ENCODE measurements at places on chromosomes 1 and 21.
A peak's percentile ranks its signal among the peaks of the same experiment; 100 is the strongest.

GRCh38 chr1:21914450-21914849 lies 22.7 kb downstream of the HSPG2 start:
- no peak for DNase-seq

GRCh38 chr21:42496120-42496838 lies at the start of gene RSPH1:
Gene RSPH1, minus strand, starts transcription at chr21:42496224. Its CDS starts 38 bp downstream, at chr21:42496186.
- peak; percentile 99 for DNase-seq

DNA sequence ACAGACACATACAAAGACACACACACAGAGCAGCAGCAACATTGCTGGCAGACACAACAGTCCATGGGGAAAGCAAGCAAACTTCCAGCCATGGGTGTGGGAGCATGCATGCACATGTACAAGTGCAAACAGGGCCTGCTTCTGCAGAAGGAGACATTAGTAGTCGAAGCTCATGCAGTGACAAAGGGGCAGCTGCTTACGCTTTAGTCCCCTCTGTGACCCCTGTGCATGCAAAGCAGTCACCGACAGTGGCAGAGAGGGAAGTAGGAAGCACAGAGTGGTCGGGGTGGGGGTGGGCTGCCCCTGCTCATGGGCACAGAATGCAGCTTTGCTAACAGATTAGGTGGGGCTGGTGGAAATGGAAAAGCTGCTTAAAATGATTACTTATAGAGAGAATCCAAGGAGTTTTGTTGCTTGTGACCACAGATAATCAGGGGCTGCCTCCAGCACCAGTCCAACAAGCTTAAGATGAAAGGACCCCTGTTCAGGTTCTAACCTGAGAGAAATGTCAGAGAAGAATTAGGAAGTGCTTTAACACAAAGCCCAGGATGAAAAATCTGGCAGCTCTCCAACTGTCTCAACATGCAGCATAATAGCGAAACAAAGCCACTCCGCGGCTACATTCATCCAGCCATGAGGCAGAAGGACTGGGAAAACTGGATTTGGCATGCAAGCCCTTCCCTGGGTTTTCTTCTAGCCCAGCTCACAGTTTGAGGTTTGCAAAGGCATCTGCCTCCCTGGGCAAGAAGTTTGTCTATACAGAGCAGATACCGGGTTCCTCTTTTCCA lies 378.9 kb downstream of the KCNH1 start:
- DNase-seq, result no peak

GRCh38 chr1:93878501-93878888 lies 511 bp downstream of the DNTTIP2 start:
- peak; percentile 16 for DNase-seq

DNA sequence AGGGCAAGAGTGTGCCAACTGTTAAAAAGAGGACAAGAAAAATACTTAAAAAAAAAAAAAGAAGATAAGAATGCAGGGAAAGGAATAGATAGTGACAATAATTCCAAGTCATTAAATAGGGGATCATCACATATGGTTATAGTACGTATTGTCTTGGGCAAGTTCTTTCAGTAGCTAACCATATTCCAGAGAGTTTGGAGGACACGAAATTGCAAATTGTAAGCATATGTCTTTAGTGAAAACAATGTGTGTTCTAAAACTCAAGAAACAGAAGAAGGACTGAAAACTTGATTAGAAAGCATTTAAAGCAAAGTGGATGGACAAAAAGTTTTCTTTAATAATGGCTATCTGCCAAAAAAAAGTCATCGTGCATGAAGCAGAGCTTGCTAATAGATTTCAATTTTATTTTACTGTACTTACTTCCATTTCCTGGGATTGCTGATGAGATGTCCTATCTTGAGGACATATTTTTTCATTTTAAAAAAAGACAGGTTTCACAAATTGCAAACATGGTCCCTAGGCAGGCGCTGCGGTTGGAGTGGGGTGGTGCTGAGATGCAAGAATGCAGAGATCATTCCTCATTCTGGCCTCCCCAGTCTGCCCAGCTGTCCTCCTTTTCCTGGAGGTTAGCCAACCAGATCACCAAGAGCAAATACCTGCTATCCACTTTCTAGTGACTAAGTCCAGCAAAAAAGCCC lies 11.9 kb downstream of the TSPAN2 start:
- no peak for DNase-seq

DNA sequence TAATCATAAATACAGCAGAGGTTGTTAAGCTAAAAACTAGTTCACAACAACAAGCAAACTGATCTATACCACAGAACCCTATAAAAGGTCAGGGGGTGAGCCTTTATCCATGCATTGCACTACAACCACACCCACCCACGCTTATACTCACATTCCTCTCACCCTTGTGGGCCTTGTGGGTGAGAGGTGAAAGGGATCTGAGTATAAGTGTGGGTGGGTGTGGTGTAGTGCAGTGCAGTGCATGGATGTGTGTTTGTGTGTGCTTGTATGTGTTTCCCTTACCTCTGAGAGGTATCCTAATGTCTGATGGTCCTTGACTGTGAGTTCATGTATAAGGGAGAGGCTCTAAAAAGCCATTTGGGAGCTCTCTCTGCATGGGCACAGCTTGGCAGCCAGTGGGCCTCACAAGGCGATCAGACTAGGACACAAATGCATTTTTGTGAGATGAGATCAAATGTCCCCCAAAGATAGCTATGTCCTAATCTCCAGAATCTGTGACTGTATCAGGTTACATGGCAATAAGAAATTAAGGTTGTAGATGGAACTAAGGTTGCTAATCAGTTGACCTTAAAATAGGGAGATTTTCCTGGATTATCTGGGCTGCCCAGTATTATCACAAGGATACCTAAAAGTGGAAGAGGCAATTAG lies 95.5 kb upstream of the DPT start:
- no peak for DNase-seq

DNA sequence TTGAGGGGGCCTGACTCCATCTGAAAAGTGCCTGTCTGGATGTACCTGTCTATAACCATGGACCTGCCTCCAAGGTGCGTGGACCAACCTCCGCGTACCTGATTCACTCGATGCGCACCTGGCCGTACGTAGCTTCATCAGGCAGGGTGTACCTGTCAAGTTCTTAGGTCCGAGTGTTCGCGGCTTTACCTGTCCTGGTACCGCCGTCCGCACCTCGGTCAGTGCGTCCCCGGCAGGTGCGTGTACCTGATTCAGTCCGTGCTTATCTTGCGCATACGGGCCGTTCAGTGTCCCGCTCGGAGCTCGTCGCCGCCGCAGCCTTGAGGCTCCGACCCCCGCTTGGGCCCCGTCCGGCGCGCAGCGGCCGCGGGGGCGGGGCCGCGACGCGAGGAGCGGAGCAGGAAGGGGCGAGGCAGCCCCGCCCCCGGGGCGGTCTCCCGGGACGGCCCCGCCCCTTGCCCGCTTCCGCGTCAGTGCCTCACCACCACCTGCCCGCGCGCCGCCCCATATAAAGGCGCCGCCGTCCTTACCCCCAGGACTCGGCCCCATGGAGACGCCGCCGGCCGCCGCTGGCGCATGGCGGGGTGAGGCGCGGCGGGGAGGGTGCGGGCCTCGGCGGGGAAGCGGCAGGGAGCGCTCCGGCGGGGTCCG lies at the start of gene ZC3H12A:
Gene ZC3H12A (plus strand): TSS at position 535 of the 651 bp plus-strand sequence. CDS start 917 bp downstream, outside the sequence.
- DNase-seq, result peak; percentile 79

DNA sequence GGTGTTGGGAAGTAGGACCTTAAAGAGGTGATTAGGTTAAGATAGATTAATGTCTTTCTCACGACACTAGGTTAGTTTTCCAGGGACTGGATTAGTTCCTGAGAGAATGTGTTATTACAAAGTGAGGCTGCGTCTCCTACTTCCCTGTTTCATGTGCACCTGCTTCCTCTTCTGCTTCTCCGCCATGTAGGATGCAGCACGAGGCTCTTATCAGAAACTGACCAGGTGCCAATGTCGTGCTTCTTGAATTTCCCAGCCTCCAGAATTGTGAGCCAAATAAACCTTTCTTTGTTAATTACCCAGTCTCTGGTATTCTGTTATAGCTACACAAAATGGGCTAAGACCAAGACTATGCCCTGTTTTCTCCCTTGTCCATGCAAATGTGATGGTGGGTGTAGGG lies 152.2 kb upstream of the LMO4 start:
- no peak for DNase-seq

- DNase-seq, result no peak
These were observed 182.0 kb upstream of the RUNX1 start for GRCh38 chr21:35231090-35231489.

DNA sequence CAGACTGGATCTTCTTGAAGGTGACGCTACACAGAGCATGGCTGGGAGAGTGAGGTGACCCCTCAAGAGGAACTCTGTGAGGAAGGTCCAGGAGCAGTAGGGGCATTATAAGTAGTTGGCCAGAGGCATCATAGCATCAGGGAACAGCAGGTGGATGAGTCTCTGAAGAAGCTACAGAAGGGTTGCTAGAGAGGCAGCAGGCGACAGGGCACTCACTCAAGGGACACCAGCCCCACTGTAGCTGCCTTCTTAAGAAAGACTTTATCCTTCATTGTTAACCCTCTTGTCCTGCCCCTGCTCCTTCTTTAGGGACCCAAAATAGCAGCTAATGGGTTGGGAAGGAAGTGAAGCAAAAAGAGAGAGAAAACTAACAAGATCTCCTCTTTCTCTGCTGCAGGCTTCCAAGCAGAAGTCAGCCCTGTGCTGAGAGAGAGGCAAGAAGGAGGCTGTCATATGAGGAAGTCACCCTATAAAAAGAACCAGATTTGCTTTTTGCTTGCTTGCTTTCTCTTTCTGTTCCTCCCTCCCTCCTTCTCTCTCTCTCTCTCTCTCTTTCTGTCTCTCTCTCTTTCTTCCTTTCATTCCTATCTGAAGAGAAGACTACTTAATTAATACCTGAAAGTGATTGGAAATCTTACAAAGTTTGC lies 7.7 kb upstream of the CD5L start:
- no peak for DNase-seq

- DNase-seq, result no peak
These were observed 142.5 kb downstream of the TNR start for GRCh38 chr1:175600721-175601440.

GRCh38 chr21:33846141-33846540 lies 69.5 kb downstream of the ATP5PO start:
- no peak for DNase-seq

DNA sequence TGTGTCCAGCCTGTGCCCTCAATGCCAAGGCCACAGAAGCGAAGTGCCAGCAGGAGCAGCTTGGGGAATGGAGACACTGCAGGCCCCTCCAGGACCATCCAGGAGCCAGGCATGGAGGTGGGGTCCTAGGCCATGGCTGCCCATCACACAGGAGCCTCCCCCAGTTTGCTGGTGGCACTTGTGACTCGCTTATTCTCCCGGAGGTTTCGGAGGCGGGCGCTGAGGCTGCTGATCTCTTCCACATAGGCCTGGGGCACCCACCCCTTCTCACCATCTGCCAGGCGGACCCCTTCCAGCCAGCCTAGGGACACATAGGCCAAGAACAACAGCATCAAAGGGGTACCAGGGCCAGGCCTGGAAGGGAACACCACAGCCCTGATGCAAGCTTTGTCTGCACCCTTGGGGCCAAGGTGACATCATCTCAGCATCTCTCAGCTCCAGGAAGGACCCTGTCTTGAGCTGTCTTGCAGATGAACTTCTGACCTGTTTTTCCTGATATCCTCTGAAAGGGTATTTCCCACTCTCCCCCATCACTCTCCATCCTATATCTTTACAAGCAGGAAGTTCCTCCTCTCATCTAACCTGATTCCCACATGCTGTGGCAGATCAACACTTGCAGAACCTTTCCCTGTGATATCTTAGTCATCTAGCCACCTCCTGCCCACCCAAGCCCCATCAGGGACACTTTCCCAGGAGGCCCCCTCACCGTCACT lies 13.9 kb downstream of the ARHGEF19 start:
- no peak for DNase-seq

- no peak for DNase-seq
These were observed 16.4 kb downstream of the GPSM2 start for GRCh38 chr1:108893141-108893530.

DNA sequence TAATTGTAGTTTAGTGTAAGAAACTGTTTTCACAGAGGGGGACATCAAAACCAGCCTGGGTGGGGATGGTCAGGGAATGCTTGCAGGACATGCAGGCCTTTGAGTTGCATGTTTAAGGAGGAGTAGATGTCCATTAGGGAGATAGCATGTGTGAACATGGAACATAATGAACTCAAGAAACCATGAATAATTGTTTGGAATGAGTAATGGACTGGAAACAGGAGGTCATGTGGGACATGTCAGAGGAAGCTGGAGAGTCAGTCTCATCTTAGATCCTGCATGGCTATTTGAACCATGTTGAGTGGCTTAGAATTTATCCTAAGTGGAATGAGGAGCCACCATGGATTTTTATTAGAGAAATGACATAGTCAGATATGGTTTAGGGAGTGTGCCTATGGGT lies 86.4 kb downstream of the RPE65 start:
- DNase-seq, result no peak

DNA sequence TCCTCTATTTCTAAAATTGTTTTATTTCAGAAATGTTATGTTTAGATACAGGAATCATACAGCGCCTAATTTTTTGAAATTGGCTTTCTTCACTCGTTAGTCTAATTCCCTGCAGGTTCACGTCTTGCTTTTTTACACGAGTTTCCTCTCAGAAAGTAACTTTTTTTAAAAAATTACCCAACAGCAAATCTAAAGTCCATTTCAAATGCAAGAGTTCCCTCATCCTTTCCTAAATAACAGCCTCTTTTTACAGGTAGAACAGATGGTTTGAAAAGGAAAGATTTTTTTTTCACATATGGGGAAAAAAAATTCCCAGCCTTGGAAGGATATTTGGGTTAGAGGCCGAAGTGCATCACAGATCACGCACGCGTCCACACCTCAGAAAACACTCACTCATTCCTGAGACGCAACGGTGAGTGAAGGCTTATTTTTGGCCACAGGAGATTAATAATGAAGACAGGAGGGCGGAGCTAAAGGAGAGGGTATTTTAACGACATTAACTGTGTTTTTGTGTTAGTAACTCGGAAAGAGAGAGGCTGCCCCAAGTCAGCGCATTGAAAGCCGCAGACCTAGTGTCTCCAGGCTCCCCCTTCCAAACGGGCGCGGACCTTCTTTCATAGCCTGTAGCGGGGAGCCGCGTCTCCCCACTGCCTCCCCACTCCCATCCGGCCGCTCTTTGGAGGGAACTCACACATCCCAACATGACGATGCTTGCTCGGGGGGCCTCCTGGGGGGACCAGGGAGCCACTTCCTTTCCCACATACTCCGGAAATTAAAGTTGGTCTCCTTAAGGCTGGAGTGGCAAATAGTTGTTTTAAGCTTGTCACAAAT lies 969 bp upstream of the RIPK4 start:
- DNase-seq, result no peak

DNA sequence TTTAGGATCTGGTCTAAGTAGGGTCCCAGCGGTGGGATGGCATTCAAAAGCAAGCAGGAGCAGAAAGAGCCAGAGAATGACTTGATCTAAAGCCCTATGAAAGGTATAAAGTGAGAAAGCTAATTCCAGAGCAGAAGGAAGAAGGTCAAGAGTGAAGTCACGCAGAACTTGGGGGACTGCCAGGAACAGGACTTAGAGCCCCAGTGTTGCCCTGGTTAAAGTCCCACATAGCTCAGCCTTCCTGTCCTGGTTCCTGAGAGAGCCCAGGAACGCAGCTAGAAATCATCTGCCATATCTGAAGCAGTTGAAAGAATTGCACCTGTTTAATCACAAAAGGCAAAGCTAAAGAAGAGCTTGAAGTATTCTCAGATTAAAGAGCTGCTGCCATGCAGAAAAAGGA lies 160.6 kb upstream of the ATP1B1 start:
- DNase-seq, result no peak

- no peak for DNase-seq
These were observed 54.2 kb downstream of the RGL1 start for GRCh38 chr1:183859119-183859518.

- no peak for DNase-seq
These were observed 65.4 kb downstream of the CEP350 start for GRCh38 chr1:180020017-180020416.

All from stimulated activated CD4-positive, alpha-beta T cell treated with anti-CD3 and anti-CD28 coated beads, TNF-alpha, amount 100 ng/mL, for 24 hours (primary cell).